ENCODE measurements at places on chromosomes 2 and 18. TPM values are rescaled to one million over a fixed set of nuclear protein-coding genes. Genes with fewer than 3 reads are reported as not detected.

GRCh38 chr2:46065152-46065551 lies 232.1 kb upstream of the EPAS1 start:
- DNase-seq = no peak

The GORASP2 gene
- 95.0 TPM for total RNA-seq

The LOXHD1 gene
- total RNA-seq = 0.12 TPM

The CYTIP gene
- 304 TPM for total RNA-seq

All from activated naive CD8-positive, alpha-beta T cell treated with anti-CD3 and anti-CD28 coated beads for 36 hours (primary cell).